ENCODE measurements at places on chromosomes 11 and 22.

GRCh38 chr11:45755281-45755859 lies 49.6 kb upstream of the SLC35C1 start:
- DNase-seq, result no peak

GRCh38 chr11:45031912-45032519 lies 81.3 kb upstream of the TP53I11 start:
- no peak for DNase-seq

GRCh38 chr11:116913000-116913399 lies 75.6 kb upstream of the APOA1 start:
- DNase-seq, result no peak

DNA sequence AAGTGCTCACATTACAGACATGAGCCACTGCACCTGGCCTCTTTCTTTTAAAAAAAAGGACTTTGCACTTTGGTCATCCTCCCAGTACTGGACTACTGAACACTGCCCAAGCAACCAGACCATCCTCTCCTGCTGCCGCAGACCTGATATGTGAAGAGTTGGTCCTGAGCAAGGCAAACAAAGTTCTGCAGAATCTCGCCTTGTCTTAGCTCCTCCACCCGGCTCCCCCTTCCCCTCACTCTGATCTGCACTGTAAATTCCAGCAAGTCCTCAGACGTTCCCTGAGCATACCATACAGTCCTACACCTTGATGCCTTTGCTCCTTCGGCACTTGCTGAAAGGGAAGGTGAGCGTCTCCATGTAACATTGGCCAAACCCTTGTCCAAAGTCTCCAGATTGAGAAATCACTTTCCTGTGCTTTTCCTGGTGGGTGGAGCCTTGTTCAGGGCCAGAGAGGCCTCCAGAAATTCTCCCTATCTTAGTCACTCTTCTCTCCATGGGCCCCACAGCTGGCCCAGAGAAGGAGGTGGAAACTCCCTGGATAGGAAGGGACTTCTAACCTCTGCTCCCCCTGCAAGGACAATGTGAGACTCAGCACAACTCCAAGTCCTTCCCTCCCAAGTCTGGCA lies 47.0 kb upstream of the TIMP3 start:
- no peak for DNase-seq

DNA sequence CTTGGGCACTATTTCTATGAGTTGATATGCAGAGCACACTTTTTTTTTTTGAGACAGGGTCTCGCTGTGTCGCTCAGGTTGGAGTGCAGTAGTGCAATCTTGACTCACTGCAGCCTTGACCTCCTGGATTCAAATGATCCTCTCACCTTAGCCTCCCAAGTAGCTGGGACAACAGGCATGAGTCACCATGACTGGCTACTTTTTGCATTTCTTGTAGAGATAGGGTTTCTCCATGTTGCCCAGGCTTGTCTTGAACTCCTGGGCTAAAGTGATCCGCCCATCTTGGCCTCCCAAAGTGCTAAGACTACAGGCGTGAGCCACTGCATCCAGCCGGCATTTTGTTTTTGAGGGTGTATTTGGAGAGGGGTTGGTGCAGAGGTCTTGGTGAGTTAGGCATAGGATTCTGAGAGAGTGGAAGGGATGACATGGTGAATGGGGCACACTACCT lies 29.9 kb upstream of the MTCH2 start:
- DNase-seq, result no peak

GRCh38 chr11:118314988-118315411 lies 10.5 kb downstream of the CD3E start:
- peak; percentile 89 for DNase-seq

DNA sequence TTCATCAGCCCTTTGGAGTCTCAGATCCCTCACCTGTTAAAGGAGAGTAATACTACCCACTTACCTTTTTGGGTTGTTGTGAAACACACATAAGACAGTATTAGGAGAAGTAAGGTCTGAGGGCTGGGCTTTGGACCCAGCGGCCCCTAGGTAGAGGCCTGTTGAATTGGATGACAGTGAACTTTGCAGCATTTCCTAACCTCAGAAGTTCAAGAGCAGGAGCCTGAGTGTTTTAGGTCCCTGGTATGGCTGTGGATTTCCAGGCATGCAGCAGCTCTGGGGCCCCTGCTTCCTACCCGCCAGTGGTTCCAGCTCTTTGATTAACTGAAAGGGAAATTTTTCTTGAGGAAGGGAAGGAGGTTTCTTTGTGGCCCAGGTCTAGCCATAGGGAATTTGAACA lies 58.9 kb downstream of the TEAD1 start:
- DNase-seq, result no peak

DNA sequence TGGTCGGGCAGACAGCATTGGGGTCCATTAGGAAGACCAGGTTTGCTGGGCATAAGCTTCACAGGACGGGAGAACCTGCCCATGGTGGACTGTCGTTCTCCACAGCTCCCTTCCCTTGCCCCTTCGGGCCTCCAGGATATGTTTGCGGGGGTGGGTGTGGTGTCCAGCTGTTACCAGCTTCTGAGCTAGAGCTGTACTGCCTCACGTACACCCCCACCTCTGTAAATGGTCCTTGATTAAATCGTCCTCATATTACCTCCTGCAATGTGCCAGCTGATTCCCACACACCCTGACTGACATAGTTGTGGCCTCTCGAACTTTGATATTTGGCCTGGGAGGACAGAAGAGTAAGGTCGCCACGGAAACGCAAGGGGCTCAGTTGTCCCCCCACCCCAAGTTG lies 16.2 kb upstream of the BCR start:
- no peak for DNase-seq

GRCh38 chr22:34814260-34815025 lies 251.5 kb upstream of the ISX start:
- DNase-seq, result no peak

GRCh38 chr11:2694995-2695939 lies 4.5 kb downstream of the KCNQ1OT1 start:
- DNase-seq, result no peak

DNA sequence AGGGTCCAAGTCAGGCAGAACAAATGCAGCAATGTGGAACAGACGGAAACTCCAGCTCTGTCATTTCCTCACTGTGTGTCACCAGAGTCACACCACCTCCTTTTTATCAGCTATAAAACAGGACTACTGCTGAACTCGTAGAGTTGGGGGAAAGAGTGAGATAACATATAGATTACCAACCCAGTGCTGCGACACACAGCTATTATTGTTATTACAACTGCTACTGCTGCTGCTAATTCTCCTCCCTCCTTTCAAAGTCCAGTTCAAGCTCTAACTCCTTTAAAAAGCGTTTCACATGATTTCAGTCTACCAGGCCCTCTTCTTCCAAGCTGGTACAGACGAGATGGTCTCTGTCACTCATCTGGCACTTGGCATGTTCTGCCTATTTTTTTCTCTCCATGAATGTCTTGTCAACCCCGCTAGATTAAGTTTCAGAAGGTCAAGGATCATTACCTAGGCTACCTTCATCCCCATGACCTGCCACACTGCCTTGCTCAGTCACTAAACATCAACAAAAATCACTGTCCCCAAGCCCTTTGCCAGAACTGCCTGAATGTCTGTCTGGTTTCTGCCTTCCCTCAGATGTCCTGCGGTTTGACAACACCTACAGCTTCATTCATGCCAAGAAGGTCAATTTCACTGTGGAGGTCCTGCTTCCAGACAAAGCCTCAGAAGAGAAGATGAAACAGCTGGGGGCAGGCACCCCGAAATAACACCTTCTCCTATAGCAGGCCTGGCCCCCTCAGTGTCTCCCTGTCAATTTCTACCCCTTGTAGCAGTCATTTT lies 3.7 kb upstream of the MTFP1 start:
- DNase-seq, result no peak

- DNase-seq, result no peak
Observed at GRCh38 chr22:42683578-42684283, 34.5 kb upstream of the CYB5R3 start.

DNA sequence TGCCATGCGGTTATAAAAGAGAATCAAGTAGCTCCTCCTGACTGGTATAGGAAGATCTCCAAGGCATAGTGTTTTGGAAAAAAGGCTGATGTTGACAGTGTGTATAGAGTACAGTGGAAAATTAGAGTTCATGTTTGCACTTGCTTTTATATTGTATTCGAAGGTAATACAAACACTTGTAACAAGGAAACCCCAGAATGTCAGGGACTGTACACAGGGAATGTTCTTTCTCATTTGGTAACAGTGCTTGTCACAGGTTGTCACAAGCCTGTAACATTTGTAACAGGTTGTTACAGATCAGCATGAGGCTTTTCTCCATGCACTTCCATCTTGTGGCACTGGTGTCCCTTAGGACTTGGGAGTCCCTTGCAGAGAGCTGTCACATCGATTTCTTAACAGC lies 64.0 kb downstream of the GRK3 start:
- peak; percentile 32 for DNase-seq
